ENCODE measurements at places on chromosomes 11 and 22. TPM values are rescaled to one million over a fixed set of nuclear protein-coding genes. Genes with fewer than 3 reads are reported as not detected.

Gene GRIK4
- not detected for total RNA-seq

Gene ARHGAP32
- 6.1 TPM for total RNA-seq

Gene BCO2
- 1.1 TPM for total RNA-seq

Gene RAC2
- total RNA-seq: 2.9 TPM

Gene WNT11
- 0.09 TPM for total RNA-seq

Gene CRYBB3
- total RNA-seq: 0.17 TPM

Gene MSANTD2
- total RNA-seq: 6.0 TPM

Gene ACRV1
- total RNA-seq: not detected

Gene PANX2
- total RNA-seq: 0.22 TPM

Gene MS4A4E
- total RNA-seq: not detected

Gene TSPAN32
- not detected for total RNA-seq

Gene METTL15
- total RNA-seq: 8.1 TPM

Gene PATE4
- total RNA-seq: not detected

Gene CPSF7
- total RNA-seq: 12.2 TPM

Gene ZNF215
- total RNA-seq: 0.33 TPM

Gene LDHAL6A
- total RNA-seq: not detected

Gene MYO18B
- total RNA-seq: not detected

Gene DCDC1
- under 0.01 TPM for total RNA-seq

Gene ADM2
- 0.09 TPM for total RNA-seq

Gene GTSE1
- total RNA-seq: 1.3 TPM

Gene APOL5
- total RNA-seq: not detected

Gene SBF1
- 23.8 TPM for total RNA-seq

Gene RPS6KA4
- 25.1 TPM for total RNA-seq

Gene PHLDB1
- total RNA-seq: 14.0 TPM

Gene MAP6
- 0.11 TPM for total RNA-seq

Data from dermis lymphatic vessel endothelial cell (primary cell).